Natural killer cell (primary cell): ENCODE measurements at places on chromosomes 4 and X.
A peak's percentile ranks its signal among the peaks of the same experiment; 100 is the strongest.

DNA sequence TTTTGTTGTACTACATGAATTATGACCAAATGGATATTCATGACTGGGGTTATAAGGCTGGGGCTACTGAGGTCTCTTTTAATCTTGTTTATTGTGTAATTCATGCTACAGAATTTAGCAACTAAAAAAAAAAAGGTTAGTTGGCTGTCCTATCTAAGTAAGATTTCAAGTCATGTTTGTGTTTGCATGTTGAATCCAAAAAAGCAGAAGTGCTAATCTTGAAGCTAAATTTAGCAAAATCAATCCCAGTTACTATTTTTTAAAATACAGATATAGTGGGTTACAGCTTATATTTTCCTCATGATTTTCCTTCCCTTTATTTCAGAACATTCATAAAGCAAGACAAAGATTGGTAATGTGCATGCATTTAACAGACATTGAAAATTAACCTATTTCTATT lies 19.4 kb downstream of the MTMR1 start:
- no peak for DNase-seq

- no peak for DNase-seq
Measured at GRCh38 chrX:19647159-19647558, 131.9 kb upstream of the MAP3K15 start.

DNA sequence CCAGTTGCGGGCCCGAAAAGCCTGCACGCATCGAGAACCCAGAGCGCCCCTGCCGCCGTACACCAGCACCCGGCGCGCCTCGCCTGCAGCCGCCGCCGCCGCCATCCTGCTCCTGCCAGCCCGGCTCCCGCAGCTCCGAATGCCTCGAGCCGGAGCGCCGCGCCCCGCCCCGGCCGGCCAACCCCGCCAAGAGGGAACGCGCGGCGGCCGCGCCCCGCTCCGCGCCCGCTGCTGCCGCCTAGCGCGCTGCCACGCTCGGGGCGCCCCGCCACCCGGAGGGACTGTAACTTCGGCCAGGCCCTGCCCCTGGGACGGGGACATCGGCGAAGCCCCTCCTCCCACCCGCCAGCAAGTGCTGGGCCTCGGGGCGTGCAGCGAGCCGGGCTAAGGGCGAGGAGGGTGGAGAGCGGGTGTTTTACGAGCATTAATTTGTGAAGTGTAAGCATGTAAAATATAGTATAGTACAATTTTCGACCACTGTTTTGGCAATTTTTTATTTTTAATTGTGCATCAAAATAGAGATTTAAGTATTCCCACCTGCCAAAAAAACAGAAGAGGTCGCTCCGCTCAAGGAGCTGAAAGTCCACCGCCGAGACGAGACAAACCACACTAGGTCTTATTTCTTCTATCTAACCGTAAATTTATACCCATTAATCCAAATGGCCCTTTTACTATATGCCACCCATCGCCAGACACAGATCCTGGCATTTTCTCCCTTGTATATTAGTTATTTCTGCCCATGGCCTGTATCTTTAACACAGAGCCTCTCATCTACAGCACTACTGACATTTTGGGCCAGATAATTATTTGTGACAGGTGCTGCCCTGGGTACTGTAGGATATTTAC lies at the start of gene QDPR:
Gene QDPR, minus strand, starts transcription at position 141 of the 846 bp plus-strand sequence. Its CDS starts 36 bp downstream, at position 105.
- DNase-seq, result peak; percentile 52

GRCh38 chr4:87220094-87220822 lies at the start of gene KLHL8:
Gene KLHL8, minus strand, starts transcription at chr4:87220618. Its CDS starts 25,079 bp downstream, at chr4:87195539.
- peak; percentile 85 for DNase-seq

- DNase-seq, result no peak
Measured at GRCh38 chrX:8140986-8141744, 29.9 kb downstream of the VCX2 start.

DNA sequence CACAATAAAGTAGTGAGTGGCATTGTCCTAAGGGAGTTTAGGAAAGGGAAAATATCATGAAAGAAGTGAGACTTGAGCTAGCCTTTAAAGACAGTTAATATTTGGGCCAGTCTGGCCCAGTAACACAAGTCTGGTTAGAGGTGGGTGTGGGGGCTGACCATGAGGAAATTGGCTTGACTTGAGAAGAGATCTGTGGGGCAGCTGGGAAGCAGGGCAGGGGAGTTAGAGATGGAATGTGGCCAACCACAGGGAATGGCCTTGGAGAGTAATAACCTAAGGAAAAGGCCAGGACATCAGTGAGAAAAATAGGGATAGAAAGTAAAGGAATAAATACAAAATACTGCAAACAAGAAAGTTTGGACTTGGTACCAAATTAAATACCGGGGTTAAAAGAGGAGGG lies 71.3 kb downstream of the CLCN5 start:
- no peak for DNase-seq

DNA sequence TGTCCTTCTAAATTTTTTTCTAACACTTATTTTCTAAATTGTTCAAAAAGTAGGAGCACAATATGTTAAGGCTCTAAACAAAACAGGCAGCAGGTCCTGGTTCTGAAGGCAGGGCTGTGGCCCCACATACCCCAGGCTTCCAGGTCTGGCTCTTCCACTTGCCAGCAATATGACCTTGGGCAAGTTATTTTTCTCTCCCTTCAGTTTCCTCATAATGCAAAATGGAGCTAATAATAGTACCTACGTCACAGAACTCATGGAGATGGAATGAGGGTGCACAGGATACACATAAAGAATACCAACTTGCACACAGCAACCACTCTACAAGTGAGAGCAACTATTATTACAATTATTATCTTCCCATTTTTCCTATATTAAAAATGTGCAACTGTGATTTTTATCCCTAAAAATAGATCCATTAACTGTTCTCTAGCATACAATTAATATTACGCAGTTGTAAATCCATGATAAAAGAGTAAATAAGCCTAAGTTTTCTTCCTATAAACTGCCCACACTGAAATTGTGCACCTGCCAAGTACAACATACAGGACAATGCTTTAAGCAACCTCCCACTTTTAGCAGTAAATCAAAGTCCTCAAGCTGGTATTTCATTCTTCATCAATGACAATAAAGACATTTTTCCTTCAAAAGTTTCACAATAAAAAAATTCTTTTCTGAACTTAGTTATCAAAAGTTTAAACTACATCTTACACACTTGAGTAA lies 27.0 kb downstream of the OTUD4 start:
- DNase-seq, result no peak

DNA sequence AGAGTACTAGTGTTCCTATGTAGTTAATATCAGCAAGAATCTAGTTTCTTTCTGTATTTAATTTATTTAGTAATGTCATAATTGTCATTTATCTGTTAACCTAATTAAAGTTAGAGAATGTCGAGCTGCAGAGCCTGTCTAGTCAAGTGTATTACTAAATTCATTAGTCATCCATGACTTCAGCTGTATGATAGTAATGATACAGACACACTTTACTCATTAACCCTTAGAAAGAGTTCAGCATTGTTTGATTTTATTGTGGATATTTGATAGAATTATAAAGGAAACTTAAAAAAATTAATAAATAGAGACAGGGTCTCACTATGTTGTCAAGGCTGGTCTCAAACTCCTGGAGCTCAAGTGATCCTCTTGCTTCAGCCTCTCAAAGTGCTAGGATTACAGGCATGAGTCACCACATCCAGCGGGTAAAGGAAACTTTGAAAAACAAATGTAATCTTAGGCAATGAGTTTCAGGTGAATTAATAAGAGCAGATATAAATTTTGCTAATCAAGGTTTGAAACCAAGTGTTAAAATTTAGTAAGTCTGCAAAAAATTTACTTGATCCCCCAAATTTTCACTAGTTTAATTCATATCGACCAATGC lies 110.6 kb downstream of the ANK2 start:
- no peak for DNase-seq

DNA sequence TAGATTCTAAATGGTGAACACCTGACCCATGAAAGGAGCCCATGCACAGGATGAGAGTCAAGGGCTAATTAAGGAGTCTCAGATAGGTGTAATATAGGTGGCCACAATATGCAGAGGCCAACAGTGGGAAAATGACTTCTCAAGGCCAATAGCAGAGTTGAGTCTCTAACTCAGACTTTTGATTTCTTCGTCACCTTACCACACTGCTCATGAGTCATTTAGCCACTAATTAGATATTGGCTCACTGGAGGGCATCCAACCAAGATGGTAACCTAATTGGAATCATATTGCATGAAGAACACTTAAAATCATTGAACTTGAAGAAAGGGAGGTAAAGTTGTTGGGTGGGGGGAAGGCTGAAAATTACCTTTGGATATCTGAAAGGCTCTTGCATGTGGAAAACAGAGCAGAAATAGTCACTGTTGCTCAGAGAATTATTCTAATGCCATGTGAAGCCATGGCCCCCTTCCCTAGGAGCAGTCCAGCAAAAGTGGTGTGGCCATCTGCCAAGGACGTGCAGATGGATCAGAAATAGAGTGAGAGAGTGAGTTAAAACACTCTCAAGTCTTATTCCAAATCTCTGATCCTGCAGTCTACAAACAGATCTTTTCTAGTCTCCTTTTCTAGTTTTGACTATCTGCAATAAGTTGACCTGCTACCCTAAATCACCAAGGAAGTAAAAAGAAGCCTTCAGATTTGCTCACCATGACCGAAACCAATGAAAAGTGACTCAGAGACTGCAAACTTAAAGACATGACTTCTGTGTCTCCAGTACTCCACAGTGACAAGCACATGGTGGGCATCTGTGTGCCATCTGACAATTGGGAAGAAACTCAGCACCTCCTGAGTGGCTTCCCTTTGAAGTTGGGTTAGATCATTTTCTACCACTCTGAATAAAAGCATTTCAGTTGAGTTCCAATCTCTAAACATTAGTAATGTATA lies 93.9 kb upstream of the C1QTNF7 start:
- no peak for DNase-seq

- no peak for DNase-seq
Measured at GRCh38 chr4:163755013-163755412, 260.5 kb downstream of the TMA16 start.

DNA sequence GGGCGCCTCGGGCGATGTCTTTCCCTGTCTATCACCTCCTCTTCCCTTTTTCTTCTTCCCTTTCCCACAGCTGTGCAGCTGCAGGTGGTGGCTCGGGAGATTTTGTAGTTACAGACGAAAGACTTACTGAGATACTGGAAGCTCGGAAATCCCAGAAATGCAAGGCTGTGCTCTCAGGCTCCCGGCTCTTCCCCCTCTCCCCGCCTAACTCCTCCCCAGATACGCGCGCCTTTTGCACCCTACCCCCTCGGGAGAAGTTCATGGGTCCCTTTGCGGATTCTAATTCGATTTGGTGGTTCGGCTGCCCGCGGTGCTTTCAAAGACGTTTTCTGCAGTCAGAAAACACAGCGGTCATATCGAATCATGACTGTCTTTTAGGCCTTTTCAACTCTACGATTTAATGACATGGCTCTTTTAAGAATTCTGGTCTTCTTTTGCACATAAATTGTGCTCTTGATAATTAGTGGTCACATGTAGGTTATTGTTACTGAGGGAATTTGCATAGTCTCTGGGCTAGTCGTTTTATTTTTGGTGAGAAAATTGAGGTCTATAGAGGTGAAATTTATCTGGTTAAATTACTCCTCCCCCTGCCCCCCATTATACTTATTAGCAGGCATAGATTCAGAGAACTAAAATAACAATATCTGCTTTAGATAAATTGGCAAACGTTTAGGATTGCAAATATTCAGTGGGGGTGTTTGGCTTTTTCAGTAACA lies 1.6 kb downstream of the SEPTIN11 start:
- no peak for DNase-seq

GRCh38 chr4:46993075-46994006 lies at the start of gene GABRA4:
Gene GABRA4, minus strand, starts transcription at chr4:46993581. Its CDS starts 157 bp downstream, at chr4:46993424.
- DNase-seq, result no peak

- DNase-seq, result peak; percentile 46
Measured at GRCh38 chrX:154096140-154097002, 1.1 kb downstream of the MECP2 start.

GRCh38 chr4:56863441-56864139 lies 42.1 kb upstream of the SPINK2 start:
- no peak for DNase-seq

DNA sequence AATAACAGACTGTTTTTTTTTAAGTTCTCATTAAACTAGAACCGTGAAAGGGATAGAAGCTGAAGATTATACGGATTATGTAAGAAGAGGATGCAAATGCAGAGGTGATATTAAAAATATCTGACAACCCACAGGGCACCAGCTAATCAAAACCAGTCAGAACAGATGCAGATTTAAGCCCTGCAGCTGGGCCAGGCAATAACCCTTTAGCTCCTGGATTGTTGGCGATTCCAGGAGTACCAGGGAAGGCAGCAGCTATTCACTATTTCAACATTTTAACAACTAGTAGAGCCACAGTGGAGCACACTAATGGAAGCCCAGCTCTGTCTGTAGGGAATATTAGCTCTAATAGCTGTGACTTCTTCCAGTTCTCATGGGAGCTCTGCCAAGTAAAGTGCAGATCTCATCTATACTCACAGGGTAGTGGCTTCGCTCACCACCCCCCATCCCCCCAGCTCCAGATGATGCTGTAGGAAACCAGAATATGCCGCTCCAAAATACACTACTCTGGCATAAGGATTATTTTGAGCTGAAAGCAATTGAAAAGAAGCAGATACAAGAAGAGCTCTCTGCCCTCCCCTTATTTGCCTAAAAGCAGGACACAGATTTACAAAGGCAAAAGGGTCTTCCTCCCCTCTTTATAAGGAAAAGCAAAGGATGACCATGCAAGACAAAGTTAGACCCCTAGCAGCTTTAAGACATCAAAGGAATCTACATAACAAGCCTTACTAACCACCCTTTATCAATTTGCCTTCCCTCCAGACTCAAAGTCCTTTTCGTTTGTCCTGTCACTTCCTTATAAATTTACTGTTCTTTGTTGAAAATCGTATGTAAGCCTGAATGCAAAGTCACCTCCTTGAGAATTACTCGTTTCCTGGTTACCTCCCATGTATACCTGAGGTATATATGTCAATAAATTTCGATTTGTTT lies 13.7 kb downstream of the SCD5 start:
- DNase-seq, result no peak

- no peak for DNase-seq
Measured at GRCh38 chr4:140808256-140808655, 52.1 kb upstream of the TBC1D9 start.

DNA sequence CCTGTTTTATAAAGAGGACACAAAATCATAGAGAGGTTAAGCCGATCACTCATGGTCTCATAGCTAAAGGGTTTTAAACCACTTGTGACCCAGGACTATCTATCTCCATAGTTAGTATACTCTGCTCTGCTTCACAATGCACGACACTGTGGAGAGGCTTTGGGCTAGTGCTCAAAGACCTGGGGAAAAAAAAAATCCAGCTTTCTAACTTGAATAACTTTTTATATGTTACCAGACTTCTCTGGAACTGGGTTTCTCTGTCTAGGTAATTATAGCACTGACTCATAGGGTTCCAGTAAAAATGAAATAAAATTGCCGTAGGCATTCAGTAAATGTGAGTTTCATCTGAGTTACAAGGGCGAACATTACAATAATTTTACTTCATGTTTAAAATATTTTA lies 273.7 kb upstream of the TECRL start:
- DNase-seq, result no peak

DNA sequence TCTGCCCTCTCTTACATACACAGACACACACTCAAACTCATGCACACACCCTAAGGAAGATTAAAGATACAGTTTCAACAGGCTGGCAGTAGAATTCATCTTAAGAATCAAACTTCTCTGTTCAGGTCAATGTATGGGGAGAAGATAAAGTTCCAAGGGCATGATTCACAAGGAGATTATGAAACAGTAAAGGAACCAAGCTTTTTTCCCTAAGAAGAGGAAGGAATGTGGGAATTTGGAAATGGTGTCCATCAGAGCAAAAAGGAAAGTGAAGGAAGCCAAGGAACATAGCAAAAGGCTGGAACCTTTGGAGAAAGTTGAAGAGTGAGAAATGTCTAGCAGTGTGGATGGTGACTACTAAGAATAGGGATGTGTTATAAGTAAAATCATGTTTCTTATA lies 191.0 kb upstream of the NPY2R start:
- no peak for DNase-seq

GRCh38 chr4:179719766-179720450 lies 2277.7 kb upstream of the AGA start:
- no peak for DNase-seq
